ENCODE measurements at places on chromosomes 5 and 9. TPM values are rescaled to one million over a fixed set of nuclear protein-coding genes. Genes with fewer than 3 reads are reported as not detected.

GRCh38 chr9:2697492-2697891 lies 19.8 kb upstream of the KCNV2 start:
- DNase-seq: no peak

DNA sequence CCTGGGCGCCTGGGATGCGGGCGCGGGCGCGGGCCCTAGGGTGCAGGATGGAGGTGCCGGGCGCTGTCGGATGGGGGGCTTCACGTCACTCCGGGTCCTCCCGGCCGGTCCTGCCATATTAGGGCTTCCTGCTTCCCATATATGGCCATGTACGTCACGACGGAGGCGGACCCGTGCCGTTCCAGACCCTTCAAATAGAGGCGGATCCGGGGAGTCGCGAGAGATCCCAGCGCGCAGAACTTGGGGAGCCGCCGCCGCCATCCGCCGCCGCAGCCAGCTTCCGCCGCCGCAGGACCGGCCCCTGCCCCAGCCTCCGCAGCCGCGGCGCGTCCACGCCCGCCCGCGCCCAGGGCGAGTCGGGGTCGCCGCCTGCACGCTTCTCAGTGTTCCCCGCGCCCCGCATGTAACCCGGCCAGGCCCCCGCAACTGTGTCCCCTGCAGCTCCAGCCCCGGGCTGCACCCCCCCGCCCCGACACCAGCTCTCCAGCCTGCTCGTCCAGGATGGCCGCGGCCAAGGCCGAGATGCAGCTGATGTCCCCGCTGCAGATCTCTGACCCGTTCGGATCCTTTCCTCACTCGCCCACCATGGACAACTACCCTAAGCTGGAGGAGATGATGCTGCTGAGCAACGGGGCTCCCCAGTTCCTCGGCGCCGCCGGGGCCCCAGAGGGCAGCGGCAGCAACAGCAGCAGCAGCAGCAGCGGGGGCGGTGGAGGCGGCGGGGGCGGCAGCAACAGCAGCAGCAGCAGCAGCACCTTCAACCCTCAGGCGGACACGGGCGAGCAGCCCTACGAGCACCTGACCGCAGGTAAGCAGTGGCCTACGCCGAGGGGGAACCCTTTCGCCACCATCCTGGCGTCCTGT lies at the start of gene EGR1:
TSS of gene EGR1 (plus strand) at position 219 of the 864 bp plus-strand sequence. CDS start at position 502, 283 bp downstream.
- DNase-seq: peak; percentile 97

DNA sequence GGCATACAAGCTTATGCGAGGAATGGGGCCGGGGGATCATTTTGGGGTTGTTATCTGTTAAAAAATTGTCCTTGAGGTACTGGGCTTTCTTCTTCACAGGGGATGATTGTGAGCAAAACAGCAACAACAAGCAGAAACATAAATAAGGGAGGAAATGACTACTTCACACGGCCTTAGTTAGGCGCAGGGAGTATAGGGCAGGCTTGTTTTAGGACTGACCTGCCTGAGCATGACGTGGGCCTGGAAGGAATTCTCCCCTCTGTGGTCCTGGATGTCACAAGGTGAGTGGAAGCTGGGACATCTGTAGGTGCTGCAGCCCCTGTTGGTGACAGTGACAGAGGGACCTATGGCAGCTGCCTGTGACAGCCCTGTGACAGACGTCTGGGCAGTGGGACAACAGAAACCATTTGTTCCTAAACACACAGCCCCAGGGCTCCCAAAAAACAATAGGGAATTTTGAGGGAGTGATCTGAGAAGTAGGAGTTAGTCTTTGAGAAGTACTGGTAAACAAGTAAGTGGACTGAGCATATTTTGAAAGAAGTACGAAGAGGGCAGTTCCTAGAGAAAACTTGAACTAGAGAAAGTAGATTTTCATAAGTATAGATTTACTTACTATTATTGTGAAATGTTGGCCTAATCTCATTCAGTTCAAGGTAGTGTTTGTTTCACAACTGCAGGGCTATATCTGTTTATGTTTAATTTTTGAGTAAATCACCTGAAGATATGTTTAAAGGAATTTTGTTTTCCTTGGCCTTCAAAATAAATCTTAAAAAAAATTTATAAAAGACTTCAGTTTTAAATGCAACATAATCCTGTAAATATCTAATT lies 113.1 kb downstream of the KDM4C start:
- no peak for DNase-seq

- no peak for DNase-seq
Measured at GRCh38 chr9:83772860-83773259, 44.7 kb downstream of the GKAP1 start.

ENHO gene
- total RNA-seq: 21.3 TPM

CDC20B gene
- not detected for total RNA-seq

CDC25C gene
- total RNA-seq: 45.8 TPM

Data from neural progenitor cell (in vitro differentiated cells).